Testis (tissue), 5 donors: ENCODE measurements at places on chromosomes 4 and X. TPM values are rescaled to one million over a fixed set of nuclear protein-coding genes. Genes with fewer than 3 reads are reported as not detected.
A peak's percentile ranks its signal among the peaks of the same experiment; 100 is the strongest.

FRMD7 gene
- 0.06 TPM for total RNA-seq

DNA sequence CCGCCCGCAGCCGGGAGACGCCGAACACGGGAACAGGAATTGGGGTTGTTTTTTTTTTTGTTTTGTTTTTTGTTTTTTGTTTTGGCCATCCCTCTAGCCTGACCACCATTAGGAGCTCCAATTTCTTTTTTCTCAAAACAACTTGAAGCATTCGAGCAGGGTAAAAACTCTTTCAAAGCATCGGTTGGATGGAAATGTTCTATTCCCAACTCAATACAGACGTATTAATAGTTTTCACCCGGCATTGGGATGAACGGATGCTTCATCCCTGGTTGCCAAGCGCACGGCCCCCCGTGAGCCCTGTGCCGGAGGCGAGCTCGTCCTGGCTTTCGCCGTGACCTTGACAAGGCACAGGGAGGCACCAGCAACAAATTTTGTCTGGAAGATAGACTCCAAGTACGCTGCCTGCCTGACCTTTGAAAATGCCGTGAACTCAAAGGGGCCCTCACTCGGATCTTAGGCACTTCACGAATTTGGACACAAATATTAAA is 352 bp upstream of the MAP3K15 start:
- H3K4me1 ChIP-seq: peaks cover 3% of the 10 kb centered on the region
- peak overlapping the region; percentile 29 for H3K4me3 ChIP-seq
- H3K36me3 ChIP-seq: no peaks in the 10 kb centered on the region
- no peak overlapping the region for H3K27ac ChIP-seq
- DNase-seq: no peak
- no peaks in the 10 kb centered on the region for H3K27me3 ChIP-seq

DNA sequence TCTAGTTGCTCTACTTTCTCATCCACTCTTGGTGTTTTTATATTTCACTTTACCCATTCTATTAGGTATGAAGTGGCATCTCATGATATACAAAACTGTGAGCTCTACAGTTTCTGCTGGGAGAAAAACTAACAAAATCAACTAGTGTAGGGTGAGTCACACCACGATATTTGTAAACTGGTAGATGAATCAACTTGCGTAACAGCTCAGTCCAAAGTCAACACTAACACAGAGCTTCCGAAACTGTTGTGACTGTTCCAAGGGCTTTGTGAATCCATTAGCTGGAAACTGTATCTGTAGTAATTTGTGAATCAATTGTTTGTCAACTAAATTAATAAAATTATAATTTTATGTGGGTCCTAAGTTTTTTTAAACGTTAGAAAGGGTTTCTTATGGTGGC is 119.8 kb upstream of the TSPAN5 start:
- H3K4me1 ChIP-seq: peaks cover 14% of the 10 kb centered on the region
- DNase-seq: no peak
- no peak overlapping the region for H3K27ac ChIP-seq
- H3K36me3 ChIP-seq: no peaks in the 10 kb centered on the region

DNA sequence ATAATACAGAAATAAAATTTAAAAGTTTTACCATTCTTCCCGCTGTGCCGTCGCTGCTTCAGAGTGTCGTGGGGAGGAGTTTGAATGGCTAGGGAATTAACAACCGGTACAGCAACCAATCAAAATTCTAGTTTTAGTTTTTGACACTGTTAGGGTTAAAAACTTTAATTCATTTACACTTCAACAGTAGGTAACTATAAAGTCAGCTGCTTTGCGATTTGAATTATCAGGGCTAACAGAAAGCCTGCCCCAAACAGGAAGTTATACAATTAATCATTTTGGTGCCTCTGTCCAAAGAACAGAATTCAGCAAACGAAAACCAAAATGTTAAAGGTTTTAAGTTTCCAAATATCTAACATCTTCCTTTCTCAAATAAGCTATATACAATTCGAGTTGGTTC is 2.3 kb downstream of the HNRNPD start:
- no peak for DNase-seq
- no peaks in the 10 kb centered on the region for H3K27me3 ChIP-seq
- peak overlapping the region; percentile 99 for H3K4me3 ChIP-seq
- H3K36me3 ChIP-seq: no peaks in the 10 kb centered on the region
- peaks cover 35% of the 10 kb centered on the region for H3K4me1 ChIP-seq
- H3K27ac ChIP-seq: peak overlapping the region; percentile 100
